ENCODE measurements at places on chromosomes 4 and X. TPM values are rescaled to one million over a fixed set of nuclear protein-coding genes. Genes with fewer than 3 reads are reported as not detected.

The TMEM150C gene
- not detected for total RNA-seq

The PLP1 gene
- not detected for total RNA-seq

The OPHN1 gene
- 0.44 TPM for total RNA-seq

The GUCY1A1 gene
- total RNA-seq = not detected

The ENPEP gene
- not detected for total RNA-seq

The IL13RA1 gene
- 0.94 TPM for total RNA-seq
